ENCODE measurements at places on chromosomes 12 and 14.
A peak's percentile ranks its signal among the peaks of the same experiment; 100 is the strongest.

GRCh38 chr14:23604675-23605170, 26.1 kb upstream of the JPH4 start:
- no peak for DNase-seq

DNA sequence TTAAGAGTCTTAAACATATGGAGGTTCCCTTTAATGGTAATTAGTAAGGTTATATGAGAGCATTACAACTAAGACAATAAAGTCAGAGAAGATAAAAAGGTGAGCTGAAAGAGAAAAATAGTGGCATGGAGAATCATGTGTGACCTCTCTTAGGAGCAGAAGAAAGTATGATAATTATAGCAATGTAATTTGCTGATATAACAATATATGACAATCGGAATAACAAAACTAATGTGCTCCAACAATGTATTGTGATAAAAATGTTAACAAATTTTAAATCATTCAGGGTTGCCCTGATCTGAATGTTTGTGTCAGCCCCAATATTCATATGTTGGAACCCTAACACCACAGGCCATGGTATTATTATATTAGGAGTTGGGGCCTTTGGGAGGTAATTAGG, 269.6 kb upstream of the PPFIA2 start:
- no peak for DNase-seq

GRCh38 chr14:70702161-70702560, 60.4 kb downstream of the TTC9 start:
- no peak for DNase-seq

DNA sequence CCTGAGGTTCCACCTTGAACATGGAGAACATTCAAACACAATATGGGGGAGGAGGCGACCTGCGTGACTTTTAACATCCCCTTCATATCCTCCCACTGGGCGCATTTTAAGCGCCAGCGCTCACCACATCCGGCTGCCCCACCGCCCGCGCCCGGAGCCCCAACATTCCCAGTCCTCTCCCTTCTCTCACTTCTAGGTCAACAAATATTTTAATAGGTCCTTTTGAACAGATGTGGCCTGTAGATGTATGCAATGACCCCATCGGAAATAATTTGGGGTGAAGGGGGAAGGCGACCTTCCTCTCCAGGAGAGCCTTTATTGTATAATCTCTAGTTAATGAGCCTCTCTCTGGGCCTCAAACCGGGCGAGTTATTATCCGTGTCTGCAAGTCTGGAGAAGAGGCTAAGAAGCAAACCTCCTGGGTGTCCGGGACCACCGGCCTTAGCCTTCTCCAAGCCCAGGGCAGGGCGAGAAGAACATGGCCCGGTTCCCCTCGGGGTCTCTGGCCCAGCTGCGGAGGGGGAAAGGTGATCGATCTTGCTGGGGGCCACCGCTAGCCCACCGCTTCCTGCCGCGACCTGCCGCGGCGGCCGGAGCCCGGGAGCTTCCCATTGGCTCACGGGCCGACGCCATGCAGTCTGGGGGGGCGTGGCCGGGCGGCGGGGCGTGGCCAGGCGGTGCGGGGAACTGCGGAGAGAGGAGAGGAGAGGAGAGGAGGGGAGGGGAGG, 83.2 kb upstream of the HMGA2 start:
- peak; percentile 84 for DNase-seq

- no peak for DNase-seq
Measured at GRCh38 chr12:65638324-65638723, 186.0 kb upstream of the HMGA2 start.

DNA sequence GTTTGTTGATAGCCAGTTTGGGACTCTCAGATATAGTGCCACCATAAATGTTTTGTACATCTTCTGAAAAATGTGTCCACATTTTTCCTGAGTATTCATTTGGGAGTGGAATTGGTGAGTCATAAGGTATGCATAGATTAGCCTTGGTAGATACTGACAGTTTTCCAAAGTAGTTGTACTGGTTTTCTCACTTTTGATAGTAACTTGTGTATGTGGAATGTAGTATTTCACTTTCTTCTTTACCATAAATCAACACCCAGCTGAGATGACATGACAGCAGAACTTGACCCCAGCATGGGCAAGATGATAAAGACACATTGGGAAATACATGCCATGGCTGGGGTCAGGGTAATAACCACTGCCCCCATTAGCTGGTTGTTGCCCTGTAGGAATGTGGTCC, 5.4 kb downstream of the FBXW8 start:
- DNase-seq, result no peak

GRCh38 chr14:51744372-51745130, 92.8 kb downstream of the FRMD6 start:
- DNase-seq, result no peak

DNA sequence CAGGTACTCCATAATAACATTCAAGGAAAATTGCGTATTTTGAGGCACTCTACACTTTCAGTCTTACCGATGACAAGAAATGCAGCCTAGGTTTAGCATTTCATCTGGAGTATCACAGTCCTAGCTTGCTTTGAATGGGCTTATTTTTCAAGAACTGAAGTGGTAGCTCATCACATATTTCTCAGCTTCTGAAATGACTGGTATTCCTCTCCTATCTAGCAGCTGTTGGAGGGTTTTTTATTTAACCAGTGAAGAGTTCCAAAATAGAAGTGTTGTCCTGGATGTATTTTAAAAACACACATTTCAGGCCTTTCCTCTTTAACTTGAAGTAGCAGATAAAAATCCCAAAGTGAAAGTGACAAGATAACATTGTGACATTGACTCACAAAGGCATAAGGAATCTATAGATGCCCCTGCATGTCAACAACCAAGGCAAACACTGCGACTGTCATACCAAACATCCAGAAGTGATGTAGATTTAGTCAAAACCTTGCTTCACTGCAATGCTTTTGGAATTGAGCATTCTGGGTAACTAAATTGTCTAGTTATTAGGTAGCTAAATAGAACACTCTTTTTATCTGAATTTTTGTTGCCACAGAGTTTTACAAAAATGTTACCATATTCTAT, 182.2 kb upstream of the FBXO33 start:
- no peak for DNase-seq

GRCh38 chr12:104219361-104219892, 3.8 kb downstream of the TXNRD1 start:
- DNase-seq, result no peak

DNA sequence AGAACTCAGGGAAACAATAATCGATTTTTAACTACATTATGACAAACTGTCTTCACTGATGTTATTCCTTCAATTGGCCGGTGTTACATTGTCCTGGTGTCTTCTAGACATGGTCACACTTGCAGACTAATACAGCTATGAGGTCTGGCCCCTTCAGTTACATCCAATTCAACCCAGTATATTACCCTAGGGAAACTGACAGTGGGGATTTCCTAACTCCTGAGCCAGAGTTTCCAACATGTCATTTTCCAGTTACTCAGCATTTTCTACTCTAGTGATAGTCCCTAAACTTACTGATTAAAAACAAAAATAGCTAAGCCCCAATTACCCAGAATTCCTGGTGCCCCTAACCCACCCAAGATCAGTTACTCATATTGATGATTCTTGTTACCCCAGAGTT, 21.1 kb downstream of the IFNG start:
- DNase-seq, result no peak

DNA sequence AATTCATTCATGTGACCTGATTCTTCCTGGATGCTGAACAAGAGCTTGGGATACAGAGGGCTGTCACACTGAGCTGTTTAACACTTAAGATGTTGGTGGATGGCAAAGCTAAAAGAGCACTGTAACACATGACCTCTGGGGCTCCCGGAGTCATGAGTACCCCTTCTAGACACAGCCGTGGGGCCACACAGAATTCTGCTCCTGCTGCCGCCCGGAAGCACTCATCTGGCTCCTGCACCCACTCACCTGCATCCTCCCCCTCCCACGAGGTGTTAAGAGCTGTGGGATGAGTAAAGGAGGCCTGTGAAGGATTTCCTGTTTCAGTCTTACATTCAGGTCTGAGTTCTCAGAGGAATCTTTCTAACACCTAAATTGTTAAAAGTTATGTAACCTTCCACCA, 78.0 kb upstream of the SSTR1 start:
- peak; percentile 36 for DNase-seq

DNA sequence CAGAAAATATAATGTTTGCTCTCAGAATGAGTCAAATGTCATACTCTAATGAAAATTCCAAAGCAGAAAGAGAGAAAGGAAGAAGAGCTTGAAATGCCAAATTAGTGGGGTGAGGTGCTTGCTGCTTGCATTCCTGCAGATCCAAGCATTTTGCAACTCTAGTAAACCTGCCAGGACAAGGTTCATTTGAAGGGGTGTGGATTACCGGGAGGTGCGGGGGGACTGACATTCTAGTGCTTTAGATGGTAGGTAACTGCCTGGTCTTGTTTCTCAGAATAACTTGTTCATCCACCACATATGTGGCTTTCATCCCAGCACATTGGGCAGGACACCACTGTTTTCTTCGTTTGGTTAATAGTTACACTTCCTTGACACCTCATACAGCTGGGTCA, 144.4 kb downstream of the AKAP6 start:
- no peak for DNase-seq

DNA sequence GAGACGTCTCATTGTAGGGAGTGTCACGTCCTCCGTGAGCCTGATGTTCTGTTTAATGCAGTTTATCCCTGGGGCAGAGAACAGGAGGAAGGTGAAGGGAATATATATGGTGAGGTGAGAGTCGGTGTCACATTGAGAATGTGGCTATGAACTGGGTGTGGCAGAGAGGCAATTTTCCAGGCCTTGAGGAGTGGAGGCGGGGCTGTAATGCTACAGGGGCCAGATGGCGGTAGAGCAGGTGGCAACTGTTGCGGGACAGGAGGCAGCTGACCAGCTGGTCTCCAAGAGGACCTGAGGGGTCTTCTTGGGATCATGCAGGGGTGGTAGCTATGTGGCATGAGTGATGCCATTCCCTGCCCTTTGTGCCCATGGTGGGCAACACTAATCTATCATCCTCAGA, 59.6 kb downstream of the CACNA1C start:
- DNase-seq, result no peak

DNA sequence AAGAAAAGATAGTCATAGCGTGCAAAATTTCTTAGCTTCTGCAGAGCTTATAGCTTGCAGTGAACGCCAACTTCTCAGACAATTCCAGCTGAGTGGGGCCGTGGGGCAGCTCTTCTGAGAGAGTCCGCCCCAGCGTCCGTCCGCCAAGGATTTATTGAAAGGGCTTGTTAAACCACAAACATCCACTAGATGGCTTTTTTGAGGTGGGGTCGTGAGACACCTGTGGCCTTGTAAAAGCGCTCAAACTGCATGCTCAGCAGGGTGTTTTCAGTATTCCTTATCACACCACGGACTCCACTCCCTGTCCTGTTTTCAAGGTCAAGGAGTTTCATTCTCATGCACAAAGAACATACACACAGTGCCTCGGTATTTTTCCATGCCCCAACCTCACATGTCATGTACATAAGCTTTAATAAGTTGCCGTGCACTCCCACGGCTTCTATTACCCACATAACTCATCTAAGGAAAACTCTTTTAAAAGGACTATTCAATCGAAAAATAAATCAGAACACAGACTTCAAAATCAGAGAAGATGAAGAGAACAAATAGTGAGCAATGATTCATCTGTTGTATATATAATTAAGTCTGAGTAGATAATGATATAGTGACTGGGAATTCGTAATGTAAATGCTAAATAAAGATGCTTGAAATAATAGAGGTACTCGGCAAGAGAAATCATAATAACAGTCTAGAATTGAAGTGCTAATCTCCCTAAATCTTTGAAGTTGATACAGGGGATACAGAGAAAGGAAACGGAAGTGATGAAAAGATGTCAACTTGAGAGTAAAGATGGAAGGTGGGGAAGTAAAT, 46.7 kb downstream of the WBP11 start:
- no peak for DNase-seq

GRCh38 chr12:19198272-19198671, 68.7 kb downstream of the PLEKHA5 start:
- DNase-seq, result no peak

DNA sequence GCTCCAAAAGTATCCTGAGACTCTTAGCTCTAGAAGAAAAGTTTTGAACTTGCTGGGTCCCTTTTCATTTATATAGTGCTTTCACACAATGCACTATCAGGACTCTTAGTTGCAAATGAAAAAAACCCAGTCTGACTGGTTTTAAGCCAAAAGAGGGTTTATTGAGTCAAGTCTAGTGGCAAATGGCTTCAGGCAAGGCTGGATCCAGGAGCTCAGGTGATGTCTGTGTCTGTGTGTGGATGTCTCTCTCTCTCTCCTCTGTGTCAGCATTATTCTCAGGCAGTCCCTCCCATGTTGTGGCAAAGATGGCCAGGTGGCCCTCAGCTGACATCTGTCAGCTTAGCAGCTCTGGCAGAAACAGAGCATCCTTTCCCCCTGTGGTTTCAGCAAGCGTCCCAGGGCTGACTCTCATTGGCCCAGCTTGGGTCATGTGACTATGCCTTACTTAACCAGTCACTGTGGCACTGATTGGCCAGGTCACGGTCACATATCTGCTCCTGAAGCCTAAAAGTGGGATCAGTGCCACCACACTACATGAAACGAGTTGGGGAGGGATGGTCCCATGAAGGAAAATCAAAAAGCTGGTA, 6.2 kb downstream of the TMEM120B start:
- DNase-seq, result peak; percentile 12

DNA sequence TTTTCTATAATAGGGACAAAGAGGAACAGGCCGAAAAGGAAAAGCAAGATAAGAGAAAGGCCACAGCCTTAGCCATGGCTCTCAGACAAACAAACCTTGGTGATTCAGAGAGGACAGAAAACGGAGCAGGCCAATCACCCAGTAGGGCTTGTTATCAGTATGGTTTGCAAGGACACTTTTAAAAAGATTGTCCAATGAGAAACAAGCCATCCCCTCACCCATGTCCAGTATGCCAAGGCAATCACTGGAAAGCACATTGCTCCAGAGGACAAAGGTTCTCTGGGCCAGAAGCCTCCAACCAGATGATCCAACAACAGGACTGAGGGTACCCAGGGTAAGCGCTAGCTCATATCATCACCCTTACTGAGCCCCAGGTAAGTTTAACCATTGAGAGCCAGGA, 243.8 kb upstream of the BTG1 start:
- DNase-seq, result no peak

DNA sequence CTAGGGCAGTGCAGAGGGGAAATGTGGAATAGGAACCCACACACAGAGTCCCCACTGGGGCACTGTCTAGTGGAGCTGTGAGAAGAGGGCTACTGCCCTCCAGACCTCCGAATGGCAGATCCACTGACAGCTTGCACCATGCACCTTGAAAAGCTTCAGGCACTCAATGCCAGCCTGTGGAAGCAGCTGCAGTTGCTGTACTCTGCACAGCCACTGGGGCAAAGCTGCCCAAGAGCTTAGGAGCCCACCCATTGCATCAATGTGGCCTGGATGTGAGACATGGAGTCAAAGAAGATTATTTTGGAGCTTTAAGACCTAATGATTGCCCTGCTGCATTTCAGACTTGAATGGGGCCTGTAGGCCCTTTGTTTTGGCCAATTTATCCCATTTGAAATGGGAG, 21.7 kb upstream of the CCDC88C start:
- no peak for DNase-seq

- DNase-seq, result no peak
Measured at GRCh38 chr12:88958946-88959345, 378.7 kb upstream of the KITLG start.

DNA sequence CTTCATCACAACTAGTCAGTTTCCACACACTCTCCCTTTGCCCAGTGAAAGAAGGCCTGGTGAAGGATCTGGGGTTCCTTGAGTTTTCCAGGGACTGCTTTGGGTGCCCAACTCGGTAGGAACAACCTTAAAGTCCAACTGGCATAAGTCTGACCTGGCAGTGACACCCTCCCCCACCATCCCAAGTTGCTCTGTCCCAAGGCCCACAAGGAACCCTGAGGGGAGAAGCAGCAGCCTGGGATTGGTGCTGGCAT, 1.6 kb downstream of the KMT2D start:
- DNase-seq, result no peak

All from stimulated activated CD4-positive, alpha-beta T cell treated with anti-CD3 and anti-CD28 coated beads, Interleukin-15, amount 100 ng/mL, for 24 hours (primary cell).